ENCODE measurements at places on chromosomes 5 and 9. TPM values are rescaled to one million over a fixed set of nuclear protein-coding genes. Genes with fewer than 3 reads are reported as not detected.

DNA sequence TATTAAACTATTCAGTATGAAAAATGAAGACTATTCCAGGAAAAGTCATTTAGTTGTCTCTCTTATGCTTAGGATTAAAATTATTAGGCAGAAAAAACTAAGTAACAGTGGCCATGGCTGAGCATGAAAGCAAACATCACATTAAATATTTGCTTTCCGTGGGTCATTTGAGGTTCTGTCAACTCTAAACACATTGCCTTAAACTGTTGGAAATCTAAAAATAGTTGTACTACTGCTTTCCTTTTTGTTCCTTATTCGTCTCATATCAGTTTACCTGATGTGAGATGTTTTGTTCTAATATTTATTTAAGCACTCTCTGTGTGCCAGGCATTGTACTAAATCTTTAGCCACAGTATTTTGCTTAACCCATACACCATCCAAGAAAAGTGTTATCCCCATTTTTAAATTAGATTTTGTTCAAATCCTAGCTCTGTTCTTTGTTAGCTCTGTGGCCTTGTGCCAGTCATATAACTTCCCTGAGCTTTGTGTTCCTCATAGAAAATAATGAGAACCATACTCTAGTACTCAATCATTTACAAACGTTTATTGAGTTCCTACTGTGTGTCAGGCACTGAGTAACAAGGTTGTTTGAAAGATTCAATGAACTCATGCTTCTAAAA, 18.7 kb upstream of the ZNF608 start:
- DNase-seq = no peak
- H3K36me3 ChIP-seq = no peaks in the 10 kb centered on the region
- no peak overlapping the region for H3K4me3 ChIP-seq
- H3K27ac ChIP-seq = no peak overlapping the region
- H3K4me1 ChIP-seq = peaks cover 3% of the 10 kb centered on the region
- no peaks in the 10 kb centered on the region for H3K27me3 ChIP-seq

GRCh38 chr5:128579093-128579492, 41.0 kb upstream of the FBN2 start:
- H3K4me1 ChIP-seq = no peaks in the 10 kb centered on the region
- no peak for DNase-seq
- H3K27me3 ChIP-seq = no peaks in the 10 kb centered on the region
- H3K4me3 ChIP-seq = no peak overlapping the region

DNA sequence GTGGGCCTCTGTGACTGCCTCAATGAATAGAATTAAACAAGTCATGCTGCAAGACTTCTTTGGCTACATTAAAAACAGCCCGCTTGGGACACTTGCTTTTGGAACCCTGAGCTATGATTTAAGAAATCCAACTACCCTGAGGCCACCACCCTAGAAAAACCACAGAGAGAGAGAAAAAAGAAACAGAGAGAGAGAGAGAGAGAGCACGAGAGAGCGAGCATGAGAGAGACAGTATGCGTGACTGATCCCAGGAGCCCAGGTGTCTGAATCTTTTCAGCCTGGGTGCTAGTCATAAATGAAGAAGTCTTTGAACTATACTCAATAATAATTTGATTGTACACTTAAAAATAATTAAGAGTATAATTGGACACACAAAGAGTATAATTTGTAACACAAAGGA, 123.1 kb upstream of the FREM1 start:
- no peak overlapping the region for H3K4me3 ChIP-seq
- H3K4me1 ChIP-seq = no peaks in the 10 kb centered on the region
- no peak for DNase-seq

GRCh38 chr9:121692606-121693387, 41.4 kb downstream of the DAB2IP start:
- peaks cover 2% of the 10 kb centered on the region for H3K4me1 ChIP-seq
- no peaks in the 10 kb centered on the region for H3K36me3 ChIP-seq
- H3K4me3 ChIP-seq = no peak overlapping the region
- H3K27me3 ChIP-seq = no peaks in the 10 kb centered on the region

HK3 gene
- total RNA-seq = 4.6 TPM

ZER1 gene
- total RNA-seq = 116 TPM

GRCh38 chr5:62979472-62979871, 400.9 kb downstream of the LRRC70 start:
- no peaks in the 10 kb centered on the region for H3K27me3 ChIP-seq
- H3K36me3 ChIP-seq = no peaks in the 10 kb centered on the region
- no peak overlapping the region for H3K27ac ChIP-seq
- DNase-seq = no peak

- DNase-seq = no peak
- no peaks in the 10 kb centered on the region for H3K4me1 ChIP-seq
- H3K36me3 ChIP-seq = no peaks in the 10 kb centered on the region
- no peak overlapping the region for H3K27ac ChIP-seq
- H3K27me3 ChIP-seq = no peaks in the 10 kb centered on the region
These were observed 522.9 kb upstream of the DAB2 start for GRCh38 chr5:39947657-39948056.

DNA sequence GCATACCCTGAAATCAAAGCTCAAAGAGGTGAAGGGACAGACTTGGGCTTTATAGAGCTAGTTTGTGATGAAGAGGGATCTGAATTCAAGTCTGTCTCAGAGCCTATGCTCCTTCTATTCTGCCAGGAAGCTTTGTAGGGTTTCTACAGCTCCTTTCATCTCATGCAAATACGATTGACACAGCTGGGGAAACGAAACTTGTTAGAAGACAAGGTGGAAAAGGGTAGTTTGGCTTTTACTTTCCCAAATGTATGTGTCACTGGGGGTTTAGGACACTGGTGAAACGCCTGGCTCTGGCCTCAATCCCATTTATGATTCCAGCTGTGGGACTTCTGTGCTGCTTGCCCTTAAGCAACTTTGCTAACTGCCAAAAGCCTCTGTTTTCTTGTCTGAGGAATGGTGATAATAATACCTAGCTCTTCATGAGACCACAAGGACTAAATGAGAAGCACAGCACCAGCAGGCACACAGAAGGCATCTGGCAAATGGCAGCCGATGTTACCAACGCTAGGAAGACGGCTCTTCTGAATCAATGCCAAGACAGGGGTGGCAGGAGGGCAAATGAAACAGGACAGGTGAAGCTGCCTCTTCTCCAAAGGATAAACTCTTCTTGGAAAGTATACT, 70.3 kb upstream of the EQTN start:
- no peak for DNase-seq
- peaks cover 40% of the 10 kb centered on the region for H3K4me1 ChIP-seq
- peak overlapping the region; percentile 2 for H3K27ac ChIP-seq
- H3K36me3 ChIP-seq = no peaks in the 10 kb centered on the region
- no peaks in the 10 kb centered on the region for H3K27me3 ChIP-seq

GRCh38 chr5:55892479-55892878, 41.3 kb downstream of the IL31RA start:
- no peaks in the 10 kb centered on the region for H3K4me1 ChIP-seq
- no peak overlapping the region for H3K4me3 ChIP-seq
- H3K27ac ChIP-seq = no peak overlapping the region

- H3K4me1 ChIP-seq = no peaks in the 10 kb centered on the region
- H3K36me3 ChIP-seq = no peaks in the 10 kb centered on the region
- no peak overlapping the region for H3K4me3 ChIP-seq
- DNase-seq = no peak
- H3K27me3 ChIP-seq = no peaks in the 10 kb centered on the region
- no peak overlapping the region for H3K27ac ChIP-seq
These were observed 199.5 kb downstream of the C9orf50 start for GRCh38 chr9:129421371-129421770.

DNA sequence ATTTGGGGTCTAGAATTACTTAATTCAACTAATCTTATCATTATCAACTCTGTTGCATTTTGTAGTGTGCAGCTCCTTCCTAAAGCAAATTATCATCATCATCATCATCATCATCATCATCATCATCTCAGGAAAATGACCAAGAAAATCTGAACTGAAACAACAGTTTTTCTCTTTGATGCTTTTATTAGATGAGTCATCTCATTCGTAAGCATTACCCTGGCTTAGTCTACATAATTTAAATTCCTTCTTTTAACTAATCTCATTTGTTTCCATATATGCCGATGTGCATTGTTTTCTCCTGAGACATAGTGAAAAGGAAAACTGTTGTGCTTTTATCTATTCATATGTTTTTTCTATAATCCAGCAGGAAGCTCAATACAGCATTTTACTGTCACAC, 173.0 kb upstream of the PDE4D start:
- no peaks in the 10 kb centered on the region for H3K27me3 ChIP-seq
- no peaks in the 10 kb centered on the region for H3K4me1 ChIP-seq

MRNIP gene
- total RNA-seq = 124 TPM

ALG2 gene
- total RNA-seq = 29.9 TPM

CCL28 gene
- total RNA-seq = 17.1 TPM

GRCh38 chr5:38297830-38298608, 39.7 kb downstream of the EGFLAM start:
- no peak for DNase-seq
- no peaks in the 10 kb centered on the region for H3K27me3 ChIP-seq
- H3K4me1 ChIP-seq = no peaks in the 10 kb centered on the region
- H3K4me3 ChIP-seq = no peak overlapping the region

KIF27 gene
- 0.75 TPM for total RNA-seq

- H3K4me1 ChIP-seq = no peaks in the 10 kb centered on the region
- no peak for DNase-seq
- no peak overlapping the region for H3K27ac ChIP-seq
These were observed 112.7 kb upstream of the IQGAP2 start for GRCh38 chr5:76290321-76290757.

GGTA1 gene
- total RNA-seq = 37.8 TPM

DNA sequence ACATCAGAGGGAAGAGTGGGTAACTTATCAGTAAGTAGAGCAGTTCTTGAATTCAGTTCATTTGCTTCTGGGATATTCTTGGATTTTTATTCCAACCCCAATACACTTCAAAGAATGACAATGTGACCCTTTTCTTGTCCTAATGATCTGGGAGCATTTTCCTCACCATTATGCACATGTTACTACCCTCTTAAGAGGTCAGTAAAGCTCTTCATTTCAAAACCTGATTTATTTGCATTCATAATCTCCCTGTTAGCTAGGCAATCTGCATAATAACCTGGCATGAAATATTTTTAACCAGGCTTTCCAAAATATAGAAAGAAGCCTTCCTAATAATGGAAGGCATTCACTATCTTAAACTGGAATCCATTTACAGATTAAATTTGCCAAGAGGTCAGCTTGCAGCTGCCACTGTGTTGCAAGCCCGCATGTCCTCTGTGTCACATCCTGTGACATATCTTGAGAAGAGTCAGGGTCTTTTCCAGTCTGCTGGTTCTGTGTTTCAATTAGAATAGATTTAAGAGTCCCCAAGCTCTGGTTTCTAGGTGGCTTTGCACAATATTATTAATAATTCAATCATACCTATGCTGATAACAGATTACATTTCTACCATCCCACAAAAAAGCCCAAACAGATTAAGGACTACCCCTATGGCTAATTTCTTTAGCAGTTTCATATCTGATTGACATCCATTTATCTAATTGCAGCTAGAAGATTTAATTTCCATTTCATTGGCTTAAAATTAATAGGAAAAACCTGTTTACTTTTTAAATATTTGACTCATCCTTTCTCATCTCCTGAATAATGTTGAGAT, 30.9 kb upstream of the PPP2R2B start:
- no peak for DNase-seq
- H3K36me3 ChIP-seq = no peaks in the 10 kb centered on the region
- no peak overlapping the region for H3K27ac ChIP-seq
- no peaks in the 10 kb centered on the region for H3K4me1 ChIP-seq

CD72 gene
- total RNA-seq = 21.9 TPM

ATP10B gene
- 116 TPM for total RNA-seq

- DNase-seq = no peak
- peaks cover 20% of the 10 kb centered on the region for H3K27me3 ChIP-seq
- no peak overlapping the region for H3K4me3 ChIP-seq
- H3K4me1 ChIP-seq = peaks cover 11% of the 10 kb centered on the region
- H3K36me3 ChIP-seq = no peaks in the 10 kb centered on the region
These were observed 10.5 kb upstream of the TAL2 start for GRCh38 chr9:105651806-105652205.

DNA sequence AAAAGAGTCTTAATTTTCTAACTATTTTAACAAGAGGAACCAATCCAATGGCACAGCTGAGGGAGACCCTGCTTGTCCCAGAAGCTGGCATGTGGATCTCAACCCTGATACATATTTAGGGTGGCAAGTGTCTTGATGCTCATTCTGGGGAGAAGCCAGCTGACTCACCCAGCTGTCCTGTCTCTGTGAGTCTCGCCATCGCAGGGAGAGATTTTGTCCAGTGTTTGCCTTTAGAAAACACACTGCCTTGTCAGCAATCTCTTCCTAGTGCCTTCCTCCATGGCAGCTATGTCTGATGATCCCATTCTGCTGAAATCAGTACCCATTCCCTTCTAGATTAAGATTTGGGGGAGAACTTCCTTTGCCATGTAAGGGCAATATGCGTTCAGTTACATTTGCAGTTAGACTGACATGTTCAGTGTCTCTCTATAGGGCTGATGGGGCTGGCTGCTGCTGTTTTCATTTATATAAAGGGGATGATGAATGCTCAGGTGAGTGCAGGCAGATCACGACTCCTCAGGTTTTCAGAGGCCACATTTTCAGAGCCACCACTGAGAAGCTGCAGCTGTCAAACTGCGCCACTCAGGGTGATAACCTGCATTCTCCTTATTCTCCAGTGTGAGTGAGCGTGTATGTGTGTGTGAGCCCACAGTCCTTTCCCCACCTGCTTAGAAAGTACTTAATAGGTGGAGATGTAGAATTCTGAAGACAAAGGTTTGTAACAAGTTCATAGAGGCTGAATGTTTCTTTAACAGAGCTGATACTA, 217.0 kb downstream of the GAS1 start:
- H3K4me3 ChIP-seq = no peak overlapping the region
- no peaks in the 10 kb centered on the region for H3K27me3 ChIP-seq
- H3K27ac ChIP-seq = no peak overlapping the region
- no peak for DNase-seq
- H3K36me3 ChIP-seq = no peaks in the 10 kb centered on the region

FRRS1L gene
- 0.96 TPM for total RNA-seq

DNA sequence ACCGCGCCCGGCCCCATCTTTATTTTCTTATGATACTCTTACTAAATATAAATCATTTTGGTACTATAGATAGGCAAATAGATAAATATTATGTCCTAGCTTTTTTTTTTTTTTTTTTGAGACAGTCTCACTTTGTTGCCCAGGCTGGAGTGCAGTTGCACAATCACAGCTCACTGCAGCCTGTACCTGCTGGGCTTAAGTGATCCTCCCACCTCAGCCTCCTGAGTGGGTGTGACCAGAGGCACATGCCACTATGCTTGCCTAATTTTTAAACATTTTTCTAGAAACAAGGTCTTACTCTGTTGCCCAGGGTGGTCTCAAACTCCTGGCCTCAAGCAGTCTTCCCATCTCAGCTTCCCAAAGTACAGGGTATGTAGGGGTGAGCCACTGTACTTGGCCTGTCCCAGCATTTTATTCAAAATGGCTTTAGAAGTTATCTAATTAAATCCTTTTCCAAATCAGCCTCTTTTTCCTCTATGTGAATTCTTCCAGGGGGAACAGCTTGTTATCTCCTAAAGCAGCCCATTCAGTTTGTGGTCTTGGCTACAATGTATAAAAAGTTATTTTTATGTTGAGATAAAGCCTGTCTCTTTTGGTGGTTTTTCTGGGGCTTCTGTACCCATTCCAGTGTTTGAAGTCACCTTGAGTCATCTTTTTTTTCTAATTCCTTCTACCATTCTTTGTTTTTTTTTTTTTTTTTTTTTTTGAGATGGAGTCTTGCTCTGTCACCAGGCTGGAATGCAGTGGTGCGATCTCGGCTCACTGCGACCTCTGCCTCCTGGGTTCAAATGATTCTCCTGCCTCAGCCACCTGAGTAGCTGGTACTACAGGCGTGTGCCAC, 12.1 kb downstream of the MELK start:
- no peak for DNase-seq
- no peaks in the 10 kb centered on the region for H3K36me3 ChIP-seq
- H3K27ac ChIP-seq = no peak overlapping the region
- no peaks in the 10 kb centered on the region for H3K4me1 ChIP-seq
- no peak overlapping the region for H3K4me3 ChIP-seq
- no peaks in the 10 kb centered on the region for H3K27me3 ChIP-seq

Measured in transverse colon (tissue), 4 donors.